ENCODE measurements at places on chromosomes 3 and 15.

DNA sequence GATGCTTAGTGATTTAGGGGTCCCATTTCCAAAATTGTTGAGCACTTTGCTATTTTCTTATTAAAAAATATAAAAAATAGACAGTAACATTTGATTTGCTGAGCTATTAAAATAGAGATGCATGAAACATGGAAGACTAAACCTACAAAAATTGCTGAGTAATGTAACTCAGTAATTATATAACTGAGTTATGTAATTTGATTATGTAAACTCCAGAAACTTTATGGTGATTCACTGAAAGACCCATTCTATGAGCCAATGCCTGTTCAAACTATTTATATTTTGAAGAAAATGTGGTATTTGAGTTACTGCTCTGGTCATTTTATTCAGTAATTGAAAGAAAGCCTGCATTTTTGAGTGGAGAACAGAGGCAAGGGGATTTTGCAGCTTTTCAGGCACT, 1221.5 kb upstream of the ALCAM start:
- no peak for DNase-seq

DNA sequence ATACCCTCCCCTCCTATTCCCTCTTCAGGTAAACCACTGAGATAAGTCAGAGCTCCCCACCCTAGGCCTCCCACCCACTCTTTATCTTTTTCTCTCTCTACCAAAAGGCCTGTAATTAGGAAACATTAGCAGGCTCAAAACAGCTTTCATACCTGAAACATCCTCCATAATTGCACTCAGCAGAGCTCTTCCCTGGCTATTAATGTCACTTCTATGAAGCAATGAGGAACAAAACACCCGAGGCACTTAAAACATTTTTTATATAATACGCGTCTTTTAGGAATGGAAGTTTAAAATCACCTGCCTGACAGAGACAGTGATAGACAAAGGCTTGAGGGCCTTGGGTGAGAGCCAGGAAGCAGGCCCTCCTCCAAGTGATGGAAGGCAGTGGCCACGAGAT, 138.9 kb downstream of the EPHB1 start:
- no peak for DNase-seq

GRCh38 chr3:64687781-64688604, at the start of gene ADAMTS9:
Gene ADAMTS9 (minus strand): TSS chr3:64688000. CDS start chr3:64687657, 343 bp downstream.
- DNase-seq: no peak

GRCh38 chr3:172717493-172718088, 6.7 kb upstream of the NCEH1 start:
- DNase-seq: no peak

DNA sequence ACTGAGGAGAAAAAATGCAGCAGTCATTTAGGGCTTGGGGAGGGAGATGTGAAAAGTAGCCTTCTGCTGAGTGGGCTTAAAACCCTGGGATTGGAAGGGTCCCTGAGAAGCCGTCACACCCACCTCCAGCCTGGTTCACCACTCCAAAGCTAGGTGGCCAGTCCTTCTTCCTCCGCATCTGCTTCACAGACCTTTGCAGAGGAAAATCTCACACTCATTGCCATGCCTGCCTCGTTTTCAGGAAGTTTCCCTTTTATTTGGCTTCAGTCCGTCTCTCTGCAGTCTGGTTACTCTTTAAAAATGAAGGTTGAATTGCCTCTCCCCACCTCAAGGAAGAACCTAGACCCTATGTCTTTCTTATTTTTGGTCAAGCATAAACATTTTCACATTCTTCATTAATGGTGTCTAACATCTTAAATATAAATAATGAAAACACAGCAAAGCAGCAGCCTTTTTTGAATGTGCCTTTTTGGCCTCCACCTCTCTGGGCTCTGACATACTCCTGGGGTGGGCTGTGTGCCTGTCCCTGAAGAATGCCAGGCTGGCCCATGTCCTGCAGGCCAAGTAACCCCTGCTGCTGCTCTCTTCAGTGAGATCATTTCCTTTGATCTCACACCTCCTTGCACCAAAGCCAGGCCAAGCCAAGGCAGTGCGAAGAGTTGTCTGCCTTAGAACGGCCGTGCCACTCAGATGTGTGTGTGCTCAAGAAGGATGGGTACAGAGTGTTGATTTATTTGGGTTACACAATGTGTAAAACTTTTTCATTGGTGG, 11.0 kb downstream of the MRAS start:
- DNase-seq: no peak

All from NCI-H1092 treated with DMSO at 0.1 percent for 48 hours (cell line).